ENCODE measurements at places on chromosomes 7 and 10.

- no peak for DNase-seq
Observed at GRCh38 chr10:95987685-95988426, 55.5 kb upstream of the CCNJ start.

- DNase-seq = peak; percentile 51
Observed at GRCh38 chr10:33155720-33156638, 178.5 kb downstream of the NRP1 start.

- no peak for DNase-seq
Observed at GRCh38 chr7:29394321-29394720, 169.3 kb upstream of the PRR15 start.

DNA sequence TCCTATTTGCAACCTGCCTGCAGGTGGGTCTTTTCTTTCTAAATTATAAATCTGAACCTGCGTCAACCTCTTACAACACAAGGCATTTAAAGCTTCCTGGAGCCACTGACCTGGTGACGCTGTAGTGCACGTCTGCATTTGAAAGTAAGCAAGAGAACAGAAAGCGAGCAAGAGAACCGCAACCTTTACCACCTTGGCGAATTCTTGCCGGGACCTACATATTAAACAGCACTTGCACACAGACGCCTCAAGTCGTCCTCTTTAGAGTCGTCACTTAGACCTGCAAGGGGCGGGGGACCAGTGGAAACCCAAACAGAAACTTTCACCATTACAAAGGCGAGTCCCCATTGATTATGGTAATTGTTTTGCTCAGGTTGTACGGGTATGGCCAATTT, 9.5 kb downstream of the GLI3 start:
- peak; percentile 11 for DNase-seq

- no peak for DNase-seq
Observed at GRCh38 chr7:18426564-18427226, 68.9 kb upstream of the HDAC9 start.

DNA sequence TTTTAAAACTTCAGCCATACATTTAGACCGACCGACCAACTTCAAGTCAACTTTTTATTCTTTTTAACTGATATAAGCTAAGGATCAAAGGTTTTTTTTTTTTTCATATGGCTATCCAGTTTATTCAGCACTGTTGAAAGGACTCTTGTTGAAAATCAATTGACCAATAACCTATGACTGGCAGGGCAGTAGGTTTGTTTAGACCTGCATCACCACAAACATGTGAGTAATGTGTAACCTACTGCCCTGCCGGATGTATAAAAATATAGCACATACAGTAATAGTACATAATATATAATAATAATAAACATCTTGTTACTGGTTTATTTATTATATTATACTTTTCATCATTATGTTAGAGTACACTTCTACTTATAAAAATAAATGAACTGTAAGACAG, 434.6 kb upstream of the SEMA3A start:
- no peak for DNase-seq

- peak; percentile 89 for DNase-seq
Observed at GRCh38 chr7:73308665-73309214, at the start of gene NSUN5. NSUN5 (minus strand) TSS chr7:73308826; CDS start chr7:73308790, 36 bp downstream.

DNA sequence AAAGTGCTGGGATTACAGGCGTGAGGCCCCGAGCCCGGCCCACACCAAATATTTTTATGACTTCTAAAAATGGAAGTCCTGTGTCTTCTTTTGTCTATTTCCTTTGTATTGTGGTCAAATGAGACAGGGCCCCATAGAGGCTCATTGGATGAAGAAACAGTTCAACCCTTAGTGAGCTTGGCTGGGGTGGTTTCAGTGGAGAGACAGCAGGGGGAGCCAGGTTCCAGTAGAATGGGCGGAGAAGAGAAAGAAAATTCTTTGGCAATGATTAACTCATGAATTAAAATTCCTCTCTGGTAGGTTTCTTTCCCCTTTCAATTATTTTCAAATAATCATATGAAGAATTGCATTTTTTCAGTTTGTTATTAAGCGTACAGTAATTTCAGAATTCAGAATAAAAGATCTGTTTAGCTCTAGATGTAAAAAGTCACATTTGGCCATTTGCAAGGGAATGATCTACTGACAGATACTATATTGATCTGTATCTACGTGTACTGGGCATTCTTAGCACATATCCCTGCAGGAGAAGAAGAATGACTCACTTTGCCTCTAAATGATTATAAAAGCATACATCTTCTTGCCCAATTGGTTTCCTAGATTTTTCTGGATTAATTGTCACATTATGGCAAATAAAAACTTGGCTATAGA, 43.2 kb downstream of the PNLIPRP3 start:
- DNase-seq = no peak

DNA sequence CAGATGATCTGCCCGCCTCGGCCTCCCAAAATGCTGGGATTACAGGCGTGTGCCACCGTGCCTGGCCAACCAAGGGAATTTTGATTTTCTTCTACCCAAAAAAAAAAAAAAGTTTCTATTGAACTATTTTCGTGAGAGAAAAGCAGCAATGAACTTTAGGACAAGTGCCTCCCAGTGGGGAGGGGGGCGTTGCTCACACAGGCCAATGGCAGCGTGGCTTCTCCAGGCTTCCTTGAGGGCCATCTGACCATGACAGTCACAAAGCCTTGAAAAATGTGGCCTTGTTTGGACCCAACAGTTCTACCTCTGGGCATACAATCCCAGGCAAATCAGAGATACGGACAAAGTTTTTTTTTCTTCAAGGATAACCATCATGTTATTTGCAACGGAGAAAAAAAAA, 56.0 kb downstream of the TNRC18 start:
- no peak for DNase-seq

GRCh38 chr10:105586451-105587098, 945.5 kb downstream of the SORCS3 start:
- no peak for DNase-seq

DNA sequence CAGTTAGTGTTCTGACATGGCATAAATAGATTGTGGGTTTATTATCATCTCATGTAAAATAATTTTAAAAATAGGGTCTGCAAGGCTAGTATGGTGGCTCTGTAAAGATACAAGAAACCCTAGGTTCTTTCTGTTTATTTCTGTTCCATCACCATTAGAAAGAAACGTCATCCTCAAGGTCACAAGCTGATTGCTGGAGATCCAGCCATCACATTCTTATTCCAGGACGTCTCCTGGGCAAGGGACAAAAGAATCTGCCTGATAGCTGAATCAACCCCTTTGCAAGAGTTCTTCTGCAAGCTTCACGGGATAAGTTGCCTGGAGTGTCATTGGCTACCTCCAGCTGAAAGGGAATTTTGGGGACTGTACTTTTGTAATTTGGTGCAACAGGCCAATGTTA, 184.4 kb downstream of the CAMK1D start:
- DNase-seq = no peak

GRCh38 chr7:116417593-116418345, 81.8 kb upstream of the CAV2 start:
- no peak for DNase-seq

DNA sequence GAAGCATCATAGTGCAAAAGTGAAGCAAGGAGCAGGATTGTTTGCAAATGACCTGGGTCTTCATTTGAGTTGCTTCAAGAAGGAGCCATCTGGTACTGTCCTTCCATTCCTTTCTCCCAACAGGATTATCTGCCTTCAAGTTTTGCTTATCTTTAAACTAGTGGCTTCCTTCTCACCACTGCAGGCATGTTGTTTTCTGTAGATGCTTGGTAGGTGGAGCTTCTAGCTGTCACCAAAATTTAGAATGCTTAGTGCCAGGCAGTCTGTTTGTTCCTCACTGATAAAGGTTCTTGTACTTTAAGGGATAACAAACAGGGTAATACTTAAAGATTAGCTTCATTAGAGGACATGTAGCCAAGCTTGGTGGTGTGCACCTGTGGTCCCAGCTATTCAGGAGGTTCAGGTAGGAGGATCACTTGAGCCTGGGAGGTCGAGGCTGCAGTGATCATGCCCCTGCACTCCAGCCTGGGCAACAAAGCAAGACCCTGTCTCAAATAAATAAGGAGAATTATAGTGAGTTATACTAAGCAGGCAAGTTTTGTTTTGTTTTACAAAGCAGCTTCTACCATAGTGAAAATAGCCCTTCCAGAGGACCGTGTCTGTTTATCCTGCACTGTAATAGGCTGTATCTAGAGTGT, 5.7 kb downstream of the ARL5B start:
- no peak for DNase-seq

- no peak for DNase-seq
Observed at GRCh38 chr10:45308707-45309106, 6.7 kb downstream of the OR13A1 start.

Data from CD4-positive, alpha-beta T cell treated with Interleukin-4 for 1 hour (primary cell).